ACHN (cell line): ENCODE measurements at places on chromosomes 13 and 19.

DNA sequence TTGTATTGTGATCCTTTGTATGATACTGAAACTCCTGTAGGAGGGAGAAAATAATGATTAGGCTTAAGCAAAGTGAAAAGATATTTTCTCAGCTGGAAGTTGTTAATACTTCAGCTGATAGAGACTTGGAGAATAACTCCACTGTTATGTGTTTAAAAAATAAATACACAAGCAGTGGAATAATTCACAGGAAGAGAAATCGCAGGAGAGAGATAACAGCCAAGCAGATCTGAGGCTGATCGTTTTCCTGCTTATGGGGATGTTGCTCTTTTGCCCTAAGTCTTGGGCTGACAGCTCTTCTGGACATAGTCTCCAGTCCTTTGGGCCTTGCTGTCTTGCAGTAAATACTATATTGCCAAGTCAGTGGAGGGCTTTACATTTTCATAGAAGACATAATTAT, 93.3 kb downstream of the OLFM4 start:
- DNase-seq = no peak

DNA sequence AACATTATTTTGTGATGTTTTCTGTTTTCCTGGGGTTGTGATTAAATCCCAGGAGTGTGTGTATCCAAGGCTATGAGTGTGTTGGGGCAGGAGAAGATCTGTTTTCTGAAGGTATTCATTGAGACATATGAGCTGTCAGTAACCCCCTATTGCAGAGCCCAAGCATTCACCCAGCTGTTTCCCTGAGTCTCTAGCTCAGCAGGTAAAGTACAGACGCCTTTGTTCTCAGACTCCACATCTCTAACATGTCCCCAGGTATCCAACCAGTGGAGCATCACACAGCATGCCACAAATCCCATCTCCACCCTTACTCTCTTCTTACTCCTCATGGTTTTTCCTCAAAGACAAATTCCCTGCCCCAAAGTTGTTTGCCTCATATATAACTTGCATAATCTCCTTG, 213.6 kb downstream of the PCDH20 start:
- DNase-seq = no peak

DNA sequence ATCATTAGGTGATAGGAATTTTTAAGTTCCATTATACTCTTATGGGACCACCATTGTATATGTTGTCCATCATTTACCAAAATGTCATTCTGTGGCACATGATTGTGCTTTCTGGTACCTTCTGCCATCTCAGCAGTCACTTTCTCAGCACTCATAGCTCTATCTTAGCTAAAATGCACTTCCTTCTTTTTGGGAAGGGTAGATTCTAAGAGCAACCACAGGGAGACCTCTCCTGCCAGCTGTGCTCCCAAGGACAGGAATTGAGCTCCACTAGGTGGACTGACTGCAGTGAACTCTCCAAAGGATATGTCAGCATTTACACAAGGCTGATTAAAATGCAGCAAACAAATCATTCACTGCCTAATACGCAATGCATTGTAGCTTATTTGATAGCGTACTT, 91.8 kb upstream of the OBI1 start:
- DNase-seq = no peak

DNA sequence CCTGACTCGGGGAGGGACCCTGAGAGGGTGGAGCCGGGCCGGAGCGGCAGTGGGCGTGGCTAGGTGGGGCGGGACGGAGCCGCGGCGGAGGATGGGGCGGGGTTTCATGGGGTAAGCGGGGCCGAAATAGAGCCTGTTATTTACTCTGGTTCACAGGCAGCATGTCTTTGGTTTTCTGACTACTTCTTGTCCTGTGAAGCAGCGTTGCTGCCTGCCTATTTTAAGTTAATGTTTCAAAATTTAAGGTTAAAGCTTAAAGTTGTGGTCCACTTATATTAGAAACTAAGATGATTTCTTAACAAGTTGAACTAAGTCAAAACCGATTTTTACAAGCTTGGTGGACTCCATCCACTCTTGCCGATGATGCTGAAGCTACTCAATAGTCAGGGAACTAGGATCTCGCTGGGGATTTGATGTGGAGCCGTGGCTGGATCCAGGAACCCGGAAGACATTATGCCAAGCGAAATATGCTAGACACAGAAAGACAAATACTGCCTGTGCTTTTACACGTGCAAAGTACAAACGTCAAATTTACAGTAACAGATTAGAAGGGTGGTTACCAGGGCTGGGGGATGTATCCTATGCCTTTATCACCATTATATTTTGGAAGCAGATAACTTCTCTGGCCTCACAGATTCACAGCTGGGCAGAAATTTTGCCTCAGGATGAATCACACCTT, 433 bp upstream of the ZNF616 start:
- no peak for DNase-seq

- no peak for DNase-seq
Observed at GRCh38 chr13:30268673-30269072, 38.7 kb downstream of the KATNAL1 start.

- DNase-seq = no peak
Observed at GRCh38 chr13:23628250-23628649, 58.0 kb downstream of the TNFRSF19 start.

DNA sequence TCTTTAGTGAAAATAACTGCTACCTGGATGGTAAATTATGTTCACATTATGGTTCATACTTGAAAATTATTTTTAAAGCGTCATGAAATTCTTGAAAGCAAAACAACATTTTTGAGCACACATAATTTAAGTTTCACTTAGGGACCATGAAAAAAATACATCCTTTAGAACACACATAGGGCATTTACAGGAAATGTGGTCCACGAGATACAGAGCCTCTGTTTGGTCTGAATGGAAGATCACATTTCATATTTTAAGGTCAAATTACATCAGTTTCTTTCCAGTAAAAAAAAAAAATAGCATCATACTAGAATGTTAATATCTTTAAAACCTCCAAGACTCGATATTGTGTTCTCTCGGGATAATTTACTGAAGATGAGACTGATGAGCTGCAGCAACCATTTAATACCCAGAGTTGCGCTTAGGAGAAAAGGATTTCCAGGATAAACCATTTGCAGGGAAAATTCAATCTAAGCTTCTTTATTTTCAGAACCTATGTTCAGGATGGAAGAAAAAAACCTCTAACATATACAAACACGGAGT, 720.7 kb downstream of the DIAPH3 start:
- no peak for DNase-seq

DNA sequence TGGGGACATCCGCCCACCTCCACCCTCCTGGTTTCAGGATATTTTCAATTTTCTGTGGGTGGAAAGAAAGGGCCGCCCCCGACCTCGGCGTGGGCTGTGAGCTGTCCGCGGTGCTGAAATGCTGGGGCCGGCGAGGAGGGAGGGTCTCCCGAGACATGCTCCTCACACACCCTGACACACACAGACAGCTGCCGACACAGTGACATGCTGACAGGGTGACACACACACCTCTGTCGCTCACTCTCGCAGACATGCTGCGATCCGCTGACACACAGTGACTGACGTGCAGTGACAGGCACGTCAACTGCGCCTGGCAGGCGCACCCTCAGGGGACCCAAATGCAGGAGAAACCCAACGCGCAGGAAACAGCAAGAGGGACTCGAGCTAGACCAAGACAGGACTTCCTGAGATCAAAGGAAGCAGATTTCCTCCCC, 25.1 kb upstream of the MEIS3 start:
- no peak for DNase-seq

DNA sequence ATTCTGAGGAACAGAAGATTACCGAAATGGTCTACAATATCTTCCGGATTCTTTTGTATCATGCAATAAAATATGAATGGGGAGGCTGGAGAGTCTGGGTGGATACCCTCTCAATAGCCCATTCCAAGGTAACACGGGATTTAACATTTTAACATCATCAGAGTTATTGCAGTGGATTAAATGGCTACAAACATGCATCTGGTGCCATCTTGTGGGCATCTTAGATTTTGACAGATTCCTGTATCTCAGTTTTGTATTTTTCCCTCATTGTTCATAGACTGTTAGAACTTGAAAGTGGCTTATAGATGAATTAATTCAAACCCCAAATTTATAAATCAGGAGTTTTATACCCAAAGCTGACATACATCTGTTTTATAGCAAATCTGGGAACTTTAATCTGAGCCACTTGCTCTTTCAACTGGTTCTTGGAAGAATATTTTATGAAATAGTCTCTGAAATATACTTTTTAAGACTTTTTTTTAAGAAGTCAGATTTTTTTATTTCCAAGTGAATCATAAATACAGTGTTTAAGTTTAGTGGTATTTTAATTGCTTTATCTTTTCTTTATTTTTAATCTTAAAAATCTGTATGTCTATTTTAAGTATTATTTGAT, 215.2 kb downstream of the NBEA start:
- DNase-seq = peak; percentile 51

GRCh38 chr19:11210656-11210928, 13.2 kb upstream of the KANK2 start:
- DNase-seq = no peak

DNA sequence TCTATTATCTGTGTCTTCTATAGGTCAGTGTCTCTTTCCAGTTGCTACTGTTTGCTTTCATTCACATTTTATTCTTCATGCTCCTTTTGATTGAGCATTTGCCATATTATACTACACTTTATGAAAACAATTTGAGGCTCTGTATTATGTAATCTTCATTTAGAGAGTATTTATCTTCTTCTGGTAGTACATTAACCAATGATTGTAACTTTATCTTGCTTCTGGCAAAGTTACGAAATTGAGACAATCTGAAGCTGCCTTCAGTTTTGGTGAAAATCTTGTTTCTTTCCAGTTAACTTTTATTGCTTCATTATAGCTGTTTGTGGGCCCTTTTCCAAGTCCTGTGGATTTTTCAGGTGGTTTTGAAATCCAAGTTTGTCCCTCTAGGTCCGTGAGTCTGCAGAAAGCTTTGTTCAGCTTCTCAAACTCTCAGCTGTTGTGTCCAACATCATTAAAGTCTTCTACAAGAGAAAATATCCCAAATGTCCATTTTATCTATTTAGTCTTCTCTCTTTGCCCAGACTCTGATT, 1255.4 kb upstream of the SPRY2 start:
- no peak for DNase-seq

DNA sequence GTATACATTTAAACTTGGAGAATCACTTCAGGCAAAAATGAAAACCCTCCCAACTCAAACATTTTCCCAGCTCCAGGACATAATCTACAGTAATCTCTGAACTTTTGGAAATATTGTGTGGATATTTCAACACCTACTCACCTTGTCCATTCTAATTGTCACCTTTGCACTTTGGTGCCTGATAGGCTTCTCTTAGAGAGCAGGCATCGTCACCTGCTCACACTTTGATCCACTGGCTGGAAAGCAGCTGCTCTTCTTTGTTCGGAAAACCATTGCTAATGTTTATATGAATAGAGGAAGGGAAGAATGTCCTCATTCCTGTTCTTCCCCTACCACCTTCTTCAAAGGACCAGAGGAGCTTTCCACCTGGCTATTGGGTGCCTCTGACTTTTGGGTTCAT, 411.2 kb downstream of the FGF9 start:
- no peak for DNase-seq
